NCI-H526 (cell line): ENCODE measurements at places on chromosomes 5 and 9.

GRCh38 chr5:34550964-34551363 is 105.2 kb upstream of the RAI14 start:
- DNase-seq: no peak

DNA sequence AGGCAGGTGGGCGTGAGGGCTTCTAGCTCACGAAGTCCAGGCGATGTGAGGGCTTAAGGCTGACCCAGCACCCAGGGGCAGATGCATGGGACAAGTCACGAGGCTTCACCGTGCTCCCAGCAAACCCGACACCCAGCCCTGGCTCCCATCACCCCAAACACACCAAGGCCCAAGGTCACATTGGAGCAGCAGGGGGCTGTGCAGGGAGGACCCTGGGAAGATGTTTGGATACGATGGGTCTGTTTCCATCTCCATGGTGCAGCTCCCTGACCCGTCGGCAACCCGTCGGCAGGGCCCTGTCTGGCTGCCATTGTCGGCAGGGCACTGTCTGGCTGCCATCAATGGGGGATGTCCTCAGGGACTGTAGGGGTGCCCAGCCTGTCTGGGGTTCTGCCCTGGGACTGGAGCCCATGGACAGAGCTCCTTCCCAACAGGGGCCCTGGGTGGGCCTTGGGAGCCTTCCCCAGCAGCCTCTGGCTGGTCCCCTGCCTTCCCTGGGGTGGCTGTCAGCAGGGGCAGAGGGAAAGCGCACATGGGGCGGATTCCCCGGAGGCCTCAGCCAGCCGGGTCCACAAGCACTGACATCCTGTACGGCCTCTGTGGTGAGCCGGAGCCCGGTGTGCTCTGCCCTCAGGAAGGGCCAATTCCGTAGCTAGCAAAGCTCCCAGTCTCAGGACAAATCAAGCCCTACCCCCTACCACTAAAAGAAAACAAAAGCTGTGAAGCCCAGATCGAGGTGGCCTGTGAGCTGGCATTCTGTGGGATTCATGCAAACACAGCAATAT is 47.1 kb downstream of the NACC2 start:
- DNase-seq: no peak

DNA sequence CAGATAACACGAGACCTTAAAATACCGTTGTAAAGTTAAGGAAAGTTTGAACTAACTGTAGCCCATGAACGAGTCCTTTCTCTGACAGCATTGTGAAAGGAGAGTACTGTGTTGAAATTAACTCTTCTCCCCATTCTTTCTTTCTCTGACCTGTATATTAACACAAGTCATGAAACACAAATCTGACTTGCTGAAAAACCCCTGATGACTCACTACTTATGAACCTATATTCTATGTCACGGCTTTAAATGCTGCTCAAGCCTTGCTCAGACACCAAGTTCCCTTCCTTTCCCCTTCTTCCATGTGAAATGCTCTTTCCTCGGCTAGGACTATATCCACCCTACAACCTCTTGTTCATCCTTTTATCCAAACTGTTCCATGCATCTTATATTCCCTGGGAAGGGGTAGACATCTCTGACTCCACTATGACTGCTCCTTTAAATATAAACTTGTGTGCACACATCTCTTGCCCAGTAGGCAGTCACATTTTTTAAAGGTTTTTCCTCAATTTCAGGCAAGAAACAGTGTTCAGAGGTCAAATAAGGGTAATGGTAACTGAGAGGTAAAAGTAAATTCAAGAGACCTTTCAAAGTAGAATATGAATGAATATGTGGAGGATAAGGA is 142.9 kb downstream of the NFIB start:
- no peak for DNase-seq

DNA sequence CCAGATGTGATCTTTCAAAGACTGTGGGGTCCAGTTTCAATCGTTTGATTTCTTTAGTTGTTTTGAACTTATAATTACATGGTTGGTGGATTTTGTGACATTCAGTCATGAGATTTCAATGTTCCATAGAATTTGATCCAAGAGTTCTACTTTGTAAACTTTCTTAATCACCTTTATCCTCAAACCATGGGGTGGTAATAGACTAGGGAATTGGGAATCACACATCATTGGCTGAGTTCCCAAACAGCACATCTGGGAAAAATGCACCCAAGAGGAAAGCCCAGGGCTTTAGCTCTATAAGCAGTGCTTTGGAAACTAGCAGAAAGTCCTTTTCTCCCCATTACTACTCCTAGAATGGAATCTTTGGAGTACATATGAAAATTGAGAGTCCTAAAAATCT is 177.6 kb downstream of the NNT start:
- DNase-seq: no peak

DNA sequence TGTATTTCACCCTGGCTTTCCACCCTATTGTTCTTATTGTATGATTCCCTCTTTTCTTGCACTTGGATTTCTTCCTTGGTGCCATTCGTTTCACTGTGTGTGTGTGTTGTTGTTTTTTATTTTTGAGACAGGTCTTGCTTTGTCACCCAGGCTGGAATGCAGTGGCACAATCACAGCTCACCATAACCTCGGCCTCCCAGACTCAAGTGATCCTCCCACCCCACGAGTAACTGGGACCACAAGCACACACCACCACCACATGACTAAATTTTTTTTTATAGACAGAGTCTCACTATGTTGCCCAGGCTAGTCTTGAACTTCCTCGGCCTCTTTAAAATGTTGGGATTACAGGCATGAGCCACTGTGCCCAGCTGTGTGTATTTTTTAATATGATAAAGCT is 72.0 kb downstream of the MLLT3 start:
- no peak for DNase-seq

- no peak for DNase-seq
These were observed 99.2 kb upstream of the IQGAP2 start for GRCh38 chr5:76303921-76304320.

GRCh38 chr5:79225026-79225425 is 10.9 kb upstream of the JMY start:
- no peak for DNase-seq

DNA sequence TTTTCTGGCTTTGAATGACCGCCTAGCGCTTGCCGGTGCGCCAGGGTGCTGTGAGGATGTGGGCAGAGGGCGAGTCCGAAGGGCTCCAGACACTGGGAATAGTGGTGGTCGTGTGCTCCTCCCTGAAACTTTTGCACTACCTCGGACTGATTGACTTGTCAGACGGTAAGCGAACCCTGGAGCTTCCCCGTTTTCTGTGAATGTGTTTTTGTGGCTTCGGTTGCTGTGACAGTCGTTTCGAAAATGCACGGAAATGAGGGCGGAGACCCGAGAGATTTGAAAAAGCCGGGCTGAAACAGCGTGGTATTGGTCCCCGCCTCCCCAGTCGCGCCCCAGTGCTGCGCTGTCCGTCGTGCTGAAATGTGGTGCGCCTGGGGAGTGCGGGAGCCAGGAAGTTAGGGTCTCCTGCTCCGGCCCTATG is 102.5 kb upstream of the GABRP start:
- peak; percentile 28 for DNase-seq

DNA sequence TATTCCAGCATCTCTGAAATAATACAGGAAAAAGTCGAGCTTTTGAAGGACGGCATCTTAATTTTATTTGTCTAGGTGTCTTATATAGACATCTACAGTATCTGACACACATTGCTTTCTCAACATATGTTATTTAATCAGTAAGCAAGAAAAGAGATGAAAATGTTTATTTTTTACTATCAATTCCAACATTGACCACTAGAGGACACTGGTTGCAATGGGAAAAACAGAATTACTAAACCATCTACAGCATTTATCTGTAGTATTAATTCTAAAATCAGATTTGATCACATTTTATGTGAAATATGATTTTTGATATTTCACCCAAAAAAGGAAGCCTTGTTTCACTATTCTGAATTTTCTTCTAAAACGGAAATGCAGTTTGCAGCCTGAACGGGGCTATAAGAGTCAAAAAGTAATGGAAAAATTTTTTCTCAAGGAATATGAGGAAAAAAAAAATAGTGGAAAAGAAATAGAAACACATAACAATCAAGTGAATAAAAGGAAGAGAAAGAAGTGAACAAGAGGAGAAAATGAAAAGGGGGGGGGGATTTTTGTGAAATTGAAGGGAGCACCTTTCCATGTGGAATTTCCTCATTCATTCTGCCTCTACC is 98.6 kb downstream of the OSTF1 start:
- DNase-seq: no peak

GRCh38 chr5:172002840-172003512 is 3.5 kb downstream of the FBXW11 start:
- DNase-seq: no peak

GRCh38 chr9:129759319-129759718 is 6.5 kb upstream of the PTGES start:
- no peak for DNase-seq

DNA sequence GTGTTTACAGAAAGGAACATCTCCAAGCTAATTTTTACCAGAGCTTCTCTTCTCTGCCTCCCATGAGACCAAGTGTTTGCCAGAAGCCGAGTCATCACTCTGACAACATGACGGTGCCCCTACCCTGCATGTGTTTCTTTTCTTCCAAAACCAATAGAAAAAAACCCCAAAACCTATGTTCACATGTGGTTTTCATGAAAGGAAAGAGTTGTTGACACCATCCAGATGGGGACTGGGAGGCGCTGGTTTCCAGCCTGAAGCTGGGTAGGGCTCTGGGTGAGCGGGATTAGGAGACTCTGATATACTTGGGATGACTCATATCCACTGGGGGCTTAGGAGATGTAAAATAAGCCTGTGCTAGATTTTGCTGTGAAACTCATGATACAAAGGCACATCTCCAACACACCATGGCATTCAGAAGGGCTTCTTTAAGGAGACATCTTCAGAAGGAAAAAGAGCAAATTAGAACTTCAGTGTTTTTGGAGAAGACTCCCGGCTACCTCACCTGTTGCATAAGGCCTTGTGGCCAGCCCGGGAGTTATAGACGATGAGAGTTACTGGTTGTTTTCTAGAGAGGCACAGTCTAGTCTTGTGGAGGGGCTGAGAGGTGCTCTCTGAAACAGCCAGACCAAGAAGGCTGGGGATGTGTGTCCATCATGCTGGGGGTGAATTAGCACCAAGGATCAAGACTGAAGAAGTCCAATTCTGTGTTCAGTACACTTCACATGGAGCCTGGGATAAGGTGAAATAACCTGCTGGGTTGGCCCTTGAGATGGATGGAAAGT is 108.9 kb upstream of the LHFPL2 start:
- DNase-seq: no peak

DNA sequence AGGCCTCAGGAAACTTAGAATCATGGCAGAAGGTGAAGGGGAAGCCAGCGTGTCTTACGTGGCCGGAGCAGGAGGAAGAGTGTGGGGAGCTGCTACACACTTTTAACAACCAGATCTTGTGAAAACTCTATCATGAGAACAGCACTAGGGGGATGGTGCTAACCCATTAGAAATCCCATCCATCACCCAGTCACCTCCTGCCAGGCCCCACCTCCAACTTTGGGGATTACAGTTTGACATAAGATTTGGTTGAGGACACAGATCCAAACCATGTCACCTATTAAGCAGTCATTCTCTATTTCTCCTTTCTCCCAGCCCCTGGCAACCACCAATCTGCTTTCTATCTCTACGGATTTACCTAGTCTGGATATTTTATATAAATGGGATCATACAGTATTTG is 26.9 kb downstream of the PBX3 start:
- DNase-seq: no peak

DNA sequence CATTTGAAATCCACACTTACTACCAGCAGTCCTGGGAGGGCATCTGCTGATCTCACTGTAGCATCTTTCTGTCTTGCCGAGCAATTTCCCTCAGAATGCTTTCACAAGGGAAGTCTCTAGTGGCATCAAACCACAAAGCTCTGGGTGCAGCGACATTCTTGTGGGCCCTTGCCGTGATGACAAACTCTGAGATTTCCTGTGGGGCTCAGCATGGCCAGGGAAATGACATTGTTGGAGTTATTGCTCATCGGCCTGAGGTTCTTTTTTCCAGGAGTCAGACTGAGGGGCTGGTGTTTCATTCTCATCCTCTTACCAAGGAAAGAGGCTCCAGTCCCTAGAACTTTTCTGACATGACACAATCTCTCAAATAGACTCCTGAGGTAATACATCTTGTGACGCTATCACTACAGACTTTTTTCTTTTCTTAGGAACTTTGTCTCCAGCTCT is 51.4 kb downstream of the PFDN1 start:
- DNase-seq: no peak

- no peak for DNase-seq
These were observed 9.4 kb upstream of the RAD23B start for GRCh38 chr9:107273634-107274033.

- DNase-seq: no peak
These were observed 74.1 kb downstream of the TEK start for GRCh38 chr9:27183131-27183530.

DNA sequence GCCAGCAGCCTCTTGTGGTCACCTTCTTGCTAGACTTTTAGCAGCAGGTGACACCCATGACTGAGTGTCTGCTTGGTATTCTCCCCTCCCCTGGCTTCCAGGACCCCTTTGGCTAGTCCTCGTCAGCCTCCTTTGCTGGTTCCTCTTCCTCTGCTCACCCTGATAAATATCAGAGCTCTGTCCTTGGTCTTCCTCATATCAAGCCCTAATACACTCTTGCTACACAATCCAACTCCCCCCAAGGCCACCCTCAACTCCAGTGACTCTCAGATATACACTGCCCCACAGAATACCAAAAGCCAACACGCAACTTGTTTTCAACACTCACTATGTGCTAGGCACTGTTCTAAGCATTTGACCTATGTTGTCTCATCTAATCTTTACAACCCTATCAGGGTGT is 30.3 kb upstream of the LCP2 start:
- no peak for DNase-seq
